ENCODE measurements at places on chromosomes 6 and 20.

DNA sequence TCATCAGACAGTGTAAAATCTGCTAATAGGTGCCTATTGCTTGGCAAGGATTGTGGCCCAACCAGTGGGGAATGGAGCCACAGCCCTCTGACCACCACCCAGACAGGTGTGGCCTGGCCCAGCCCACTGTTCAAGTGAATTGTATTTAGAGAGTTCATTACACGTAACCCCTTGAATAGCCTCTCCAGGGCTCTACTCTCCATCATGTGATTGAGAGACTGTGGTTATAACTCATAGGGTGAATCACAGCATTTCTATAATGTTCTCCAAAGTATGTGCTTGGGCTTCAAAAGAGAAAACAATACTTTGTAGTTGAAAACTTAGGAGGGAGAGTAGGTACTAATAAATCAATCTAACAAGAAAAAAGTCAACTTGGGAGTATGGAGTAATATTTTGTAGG, 38.4 kb downstream of the ALDH8A1 start:
- DNase-seq, result no peak

DNA sequence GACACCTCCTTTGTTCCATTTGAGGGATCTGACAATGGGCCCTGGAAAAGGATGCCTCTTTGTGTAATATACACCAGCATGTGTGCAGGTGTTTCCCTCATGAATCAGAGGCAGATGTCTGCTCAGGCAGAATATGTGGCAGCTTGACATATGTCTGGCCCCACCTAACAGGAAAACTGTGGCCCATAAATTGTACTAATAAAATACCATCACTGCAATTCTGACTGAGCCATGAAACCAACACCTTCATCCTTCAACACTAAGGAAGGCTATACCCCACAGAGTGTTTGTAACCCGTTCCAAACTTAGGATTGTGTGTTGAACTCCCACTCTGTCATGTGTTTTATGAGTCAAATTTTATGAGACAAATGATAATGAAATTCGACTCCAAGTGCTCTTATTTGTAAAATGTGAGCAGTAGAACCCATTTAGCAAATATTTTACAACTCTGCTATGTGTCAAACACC, 22.7 kb downstream of the LAMA4 start:
- peak; percentile 83 for DNase-seq

DNA sequence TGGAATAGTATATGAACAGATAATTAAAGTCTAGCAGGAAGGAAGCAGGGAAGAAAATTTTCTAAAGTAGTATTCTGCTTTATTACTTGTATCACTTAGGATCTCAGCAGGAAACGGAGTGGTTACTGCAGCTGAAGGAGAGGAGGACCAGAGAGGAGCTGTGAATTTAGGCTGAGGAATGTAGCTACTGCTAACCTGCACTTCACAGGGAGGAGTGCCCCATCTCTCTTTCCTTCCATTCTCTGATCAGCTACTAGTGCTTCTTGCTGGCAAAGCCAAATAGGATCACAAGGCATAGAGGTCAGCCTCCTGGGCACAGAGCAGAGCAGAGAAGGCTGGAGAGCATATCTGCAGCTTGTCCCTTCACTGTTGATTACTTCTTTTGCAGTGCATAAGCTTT, 205.3 kb upstream of the ASCC3 start:
- no peak for DNase-seq

GRCh38 chr6:149468179-149468578, 16.6 kb downstream of the ZC3H12D start:
- DNase-seq, result no peak

GRCh38 chr6:71602385-71603007, 283.9 kb upstream of the RIMS1 start:
- DNase-seq, result no peak

GRCh38 chr20:2163312-2163711, 61.7 kb downstream of the STK35 start:
- no peak for DNase-seq

- DNase-seq, result no peak
These were observed 46.4 kb upstream of the DST start for GRCh38 chr6:56689114-56689513.

DNA sequence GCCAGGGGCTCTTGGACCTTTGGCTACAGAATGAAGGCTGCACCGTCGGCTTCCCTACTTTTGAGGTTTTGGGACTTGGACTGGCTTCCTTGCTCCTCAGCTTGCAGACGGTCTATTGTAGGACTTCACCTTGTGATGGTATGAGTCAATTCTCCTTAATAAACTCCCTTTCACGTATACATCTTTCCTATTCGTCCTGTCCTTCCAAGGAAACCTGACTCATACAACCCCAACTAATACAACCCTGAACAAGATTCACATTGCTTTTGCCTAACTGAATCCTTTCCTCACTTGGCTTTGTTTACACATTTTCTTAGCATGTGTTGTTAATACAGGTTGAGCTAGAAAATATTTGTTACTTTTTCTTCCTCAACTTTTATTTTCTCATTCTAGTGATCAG, 21.9 kb downstream of the TBXT start:
- no peak for DNase-seq

- no peak for DNase-seq
These were observed 270.0 kb downstream of the CDH26 start for GRCh38 chr20:60228255-60228654.

DNA sequence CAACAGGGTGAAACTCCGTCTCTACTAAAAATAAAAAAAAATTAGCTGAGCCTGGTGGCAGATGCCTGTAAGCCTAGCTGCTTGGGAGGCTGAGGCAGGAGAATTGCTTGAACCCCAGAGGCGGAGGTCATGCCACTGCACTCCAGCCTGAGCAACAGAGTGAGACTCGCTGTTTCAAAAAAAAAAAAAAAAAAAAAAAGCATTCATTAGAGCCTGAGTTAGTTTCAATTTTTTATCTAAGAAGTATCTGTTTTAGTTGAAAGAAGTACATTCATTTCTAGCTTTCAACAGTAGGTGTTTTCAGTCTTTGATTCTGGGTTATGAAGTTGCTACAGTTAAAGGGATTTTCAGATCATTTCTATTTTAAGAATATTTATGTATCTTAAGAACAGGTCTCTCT, 42.2 kb downstream of the ZNF292 start:
- DNase-seq, result no peak

- no peak for DNase-seq
These were observed 449.2 kb downstream of the GJA1 start for GRCh38 chr6:121884620-121885019.

DNA sequence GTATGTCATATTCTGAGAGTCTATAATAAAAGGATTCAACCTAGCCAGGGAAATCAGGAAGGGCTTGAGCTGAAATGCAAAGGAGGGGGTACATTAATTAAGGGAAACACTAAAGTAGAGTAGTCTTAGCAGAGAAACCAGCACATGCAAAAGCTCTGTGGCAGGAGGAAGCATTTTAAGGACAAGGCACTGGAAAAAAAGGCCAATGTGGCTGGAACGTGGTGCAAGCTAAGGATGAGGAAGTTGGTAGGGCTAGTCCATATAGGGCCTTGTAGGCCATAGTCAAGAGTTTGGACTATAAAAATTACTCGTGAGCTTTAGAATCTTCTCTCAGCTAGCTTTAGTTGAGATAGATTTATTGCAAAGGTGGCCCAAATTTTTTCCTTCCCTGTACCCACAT, 75.2 kb upstream of the TOP1 start:
- no peak for DNase-seq

DNA sequence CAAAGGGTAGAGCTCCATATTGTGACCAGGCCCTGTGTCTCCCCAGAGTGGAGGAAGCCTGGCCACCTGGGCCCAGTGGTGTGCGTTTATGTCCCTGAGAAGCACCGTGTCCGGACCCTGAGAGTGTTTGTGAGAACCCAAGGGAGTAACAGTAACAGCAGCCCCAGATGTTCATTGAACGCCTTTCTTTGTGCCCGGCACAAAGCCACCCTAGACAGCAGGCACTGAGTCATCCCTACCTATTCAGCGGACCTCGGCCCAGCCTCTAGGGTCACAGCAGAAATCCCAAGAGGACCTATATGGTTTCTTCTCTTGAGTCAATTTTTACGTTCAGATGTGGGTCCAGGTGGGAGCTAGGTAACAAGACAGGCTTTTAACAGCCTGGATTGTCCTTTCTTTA, 24.5 kb downstream of the BCAS4 start:
- no peak for DNase-seq

GRCh38 chr6:27986928-27987725, 30.1 kb downstream of the OR2B6 start:
- no peak for DNase-seq

DNA sequence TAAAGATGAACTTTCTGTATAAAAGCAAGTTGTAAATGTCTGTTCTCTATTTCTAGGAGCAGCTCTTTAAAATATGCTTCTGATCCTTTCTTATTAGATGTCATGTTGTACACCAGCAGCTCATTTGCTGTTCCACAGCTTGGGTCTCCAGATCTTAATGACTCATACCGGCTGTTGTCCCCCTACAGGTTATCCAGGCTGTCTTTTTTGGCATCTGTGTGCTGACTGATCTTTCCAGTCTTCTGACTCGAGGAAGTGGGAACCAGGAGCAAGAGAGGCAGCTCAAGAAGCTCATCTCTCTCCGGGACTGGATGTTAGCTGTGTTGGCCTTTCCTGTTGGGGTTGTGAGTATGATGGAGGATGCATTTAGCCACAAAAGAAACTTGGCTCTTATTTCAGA, 76.0 kb downstream of the AIG1 start:
- DNase-seq, result no peak

DNA sequence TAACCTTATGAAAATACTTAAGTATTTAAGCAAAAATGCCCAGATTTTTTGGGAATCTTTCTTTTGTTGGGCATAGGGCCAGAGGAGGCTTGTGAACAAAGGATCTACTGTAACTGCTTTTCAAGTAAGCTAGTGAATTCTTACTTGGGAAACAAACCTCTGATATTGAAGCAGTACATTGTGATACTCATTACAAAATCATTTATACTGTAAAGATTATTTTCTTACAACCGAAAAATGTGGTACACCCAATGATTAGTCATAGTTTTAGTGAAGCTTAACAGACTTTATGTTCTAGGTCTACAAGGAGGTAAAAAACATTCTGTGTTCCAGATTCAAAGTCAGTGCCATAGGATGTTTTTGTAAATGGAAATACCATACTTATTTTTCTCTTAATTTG, 272.9 kb upstream of the KCNQ5 start:
- DNase-seq, result no peak

GRCh38 chr20:4371623-4372251, 350.0 kb upstream of the PRND start:
- DNase-seq, result no peak

DNA sequence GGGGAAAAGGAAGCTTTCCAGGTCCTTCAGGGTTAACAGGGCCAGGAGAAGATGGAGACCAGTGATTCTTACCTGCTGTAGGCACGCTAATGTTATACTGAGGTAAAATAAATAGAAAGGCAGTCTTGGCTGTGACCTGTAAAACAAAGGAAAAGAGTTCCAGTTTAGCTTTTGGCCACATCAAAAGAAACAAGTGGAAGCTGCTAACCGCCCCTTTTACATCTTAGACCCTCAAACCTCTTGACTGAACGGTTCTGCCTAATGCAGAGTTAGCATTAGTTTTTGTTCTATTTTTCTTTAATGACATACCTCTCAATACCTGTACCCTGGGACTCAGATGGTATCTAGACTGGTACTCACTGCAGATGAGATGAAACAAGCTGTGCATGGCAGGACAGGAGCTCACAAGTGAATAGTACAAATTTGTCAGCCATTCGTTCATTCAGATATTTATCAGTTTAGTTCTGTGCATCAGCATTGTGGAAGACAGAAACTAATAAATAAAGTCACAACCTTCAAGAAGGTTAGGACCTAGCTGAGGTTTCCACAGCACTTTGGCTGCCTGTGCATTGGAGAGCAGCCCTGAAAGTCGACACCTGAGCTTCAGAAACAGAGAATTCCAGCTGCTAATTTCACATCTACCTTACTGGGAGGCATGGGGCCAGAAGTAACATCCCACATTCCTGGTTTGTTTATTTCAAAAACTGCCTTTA, 41.0 kb downstream of the TRAM2 start:
- no peak for DNase-seq

DNA sequence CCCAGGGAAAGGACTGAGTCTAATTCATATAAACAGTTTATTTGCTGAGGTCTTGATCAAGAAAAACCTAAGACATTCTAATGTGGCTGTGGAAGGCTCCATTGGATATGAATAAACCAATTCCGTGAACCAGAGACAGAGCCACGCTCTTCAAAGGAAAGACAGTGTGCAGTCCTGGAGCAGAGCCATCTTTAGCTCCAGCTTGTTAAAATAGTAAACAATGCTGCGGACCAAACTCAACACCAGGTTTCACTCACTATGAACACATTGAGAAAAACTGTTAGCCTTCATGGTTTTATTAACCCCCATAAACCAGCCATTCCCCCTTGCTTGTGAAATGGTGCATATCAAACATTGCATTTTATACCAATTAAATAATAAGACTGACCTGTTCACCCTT, 61.9 kb downstream of the COL9A1 start:
- peak; percentile 73 for DNase-seq

DNA sequence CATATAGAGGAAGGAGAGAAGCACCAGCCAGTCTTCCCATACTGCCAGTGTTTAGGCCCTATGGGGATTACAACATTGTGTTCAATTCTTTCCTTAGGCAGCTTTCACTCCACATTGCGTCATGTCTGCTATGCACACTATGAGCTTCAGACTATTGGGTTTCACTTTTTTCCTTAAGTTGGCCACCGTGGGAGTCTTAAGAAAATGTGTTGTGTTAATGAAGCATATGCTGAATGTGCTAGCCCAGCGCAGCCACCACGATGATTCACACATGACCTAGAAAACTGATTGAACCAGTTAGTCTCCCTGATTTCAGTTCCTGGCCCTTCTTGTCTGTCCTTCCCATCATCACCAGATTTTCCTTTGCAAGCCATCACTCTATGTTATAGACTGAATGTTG, 21.5 kb downstream of the TUBB2B start:
- no peak for DNase-seq

- DNase-seq, result no peak
These were observed 6.8 kb downstream of the SNRPB start for GRCh38 chr20:2463616-2464365.
